Brain (organoid and tissue), 16 donors: ENCODE measurements at places on chromosomes 7 and 10. TPM values are rescaled to one million over a fixed set of nuclear protein-coding genes. Genes with fewer than 3 reads are reported as not detected.

Gene AKR1C8
- polyA plus RNA-seq, result not detected

Gene MALRD1
- polyA plus RNA-seq, result 0.24 TPM

Gene NOS3
- 4.2 TPM for polyA plus RNA-seq

Gene GIMAP8
- polyA plus RNA-seq, result 1.9 TPM

Gene DCLRE1A
- 3.9 TPM for polyA plus RNA-seq

Gene CREB3L2
- polyA plus RNA-seq, result 7.1 TPM

Gene HYAL4
- polyA plus RNA-seq, result not detected

Gene TNRC18
- polyA plus RNA-seq, result 36.8 TPM

Gene RET
- 23.7 TPM for polyA plus RNA-seq

Gene CACNB2
- polyA plus RNA-seq, result 2.9 TPM

Gene ATOH7
- polyA plus RNA-seq, result 1.4 TPM

Gene NPY
- polyA plus RNA-seq, result 9.0 TPM

Gene AMZ1
- 2.4 TPM for polyA plus RNA-seq

Gene TRIL
- 18.6 TPM for polyA plus RNA-seq

Gene KIAA1549
- polyA plus RNA-seq, result 31.8 TPM

Gene TAS2R5
- not detected for polyA plus RNA-seq

Gene TAC1
- polyA plus RNA-seq, result 0.83 TPM

Gene SLC4A2
- polyA plus RNA-seq, result 84.5 TPM
